Hepatocyte (in vitro differentiated cells): ENCODE measurements at places on chromosomes 2 and 18. TPM values are rescaled to one million over a fixed set of nuclear protein-coding genes. Genes with fewer than 3 reads are reported as not detected.

Gene CXCR1
- not detected in 2 replicates for polyA plus RNA-seq

Gene RBM45
- polyA plus RNA-seq, result 4.3 and 8.3 TPM in 2 replicates

Gene AKAIN1
- polyA plus RNA-seq, result not detected in 2 replicates

Gene C2orf66
- 0.47 TPM in 1 of 2 replicates, not detected in the other for polyA plus RNA-seq

- DNase-seq, result no peak
- no peak overlapping the region for H3K27ac ChIP-seq
- no peaks in the 10 kb centered on the region for H3K27me3 ChIP-seq
- peaks cover 3% of the 10 kb centered on the region for H3K4me1 ChIP-seq
Measured at GRCh38 chr2:43754180-43754579, 19.7 kb upstream of the DYNC2LI1 start.

GRCh38 chr2:109454765-109455394 is 158.9 kb downstream of the SEPTIN10 start:
- no peak for DNase-seq
- no peaks in the 10 kb centered on the region for H3K4me1 ChIP-seq
- no peaks in the 10 kb centered on the region for H3K27me3 ChIP-seq
- H3K36me3 ChIP-seq, result no peaks in the 10 kb centered on the region
- no peak overlapping the region for H3K4me3 ChIP-seq

GRCh38 chr2:150609831-150610582 is 122.5 kb upstream of the RND3 start:
- H3K27ac ChIP-seq, result no peak overlapping the region
- peaks cover 20% of the 10 kb centered on the region for H3K4me1 ChIP-seq
- no peak overlapping the region for H3K4me3 ChIP-seq
- H3K27me3 ChIP-seq, result no peaks in the 10 kb centered on the region
- DNase-seq, result no peak
- no peaks in the 10 kb centered on the region for H3K36me3 ChIP-seq

DNA sequence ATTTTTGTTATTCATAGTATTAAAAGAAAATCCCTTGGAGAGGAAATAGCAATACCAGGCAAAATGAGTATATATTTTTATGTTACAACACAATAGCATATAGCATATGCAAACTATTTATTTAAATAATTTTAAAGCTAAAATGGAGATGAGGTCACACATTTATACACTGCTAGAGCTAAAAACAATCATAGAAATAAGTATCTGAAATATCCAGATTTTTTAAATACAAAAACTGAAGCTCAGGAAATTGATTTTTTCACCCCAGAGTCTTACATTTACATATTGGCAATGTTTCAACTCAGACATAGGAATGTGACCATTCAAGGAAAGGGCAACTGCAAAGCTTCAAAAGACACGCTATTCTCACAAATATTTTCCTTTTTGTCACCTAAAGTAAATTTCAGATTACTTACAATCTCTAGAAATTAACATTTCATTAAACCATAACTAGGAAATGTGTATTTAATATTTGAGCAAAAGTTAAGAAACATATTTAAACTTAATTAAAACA is 8.9 kb downstream of the TFPI start:
- no peak for DNase-seq
- peak overlapping the region; percentile 55 for H3K27ac ChIP-seq
- peaks cover 37% of the 10 kb centered on the region for H3K4me1 ChIP-seq
- no peak overlapping the region for H3K4me3 ChIP-seq
- no peaks in the 10 kb centered on the region for H3K36me3 ChIP-seq

- H3K36me3 ChIP-seq, result no peaks in the 10 kb centered on the region
- no peaks in the 10 kb centered on the region for H3K27me3 ChIP-seq
- no peak overlapping the region for H3K27ac ChIP-seq
- no peak overlapping the region for H3K4me3 ChIP-seq
- H3K4me1 ChIP-seq, result peaks cover 5% of the 10 kb centered on the region
- DNase-seq, result no peak
Measured at GRCh38 chr2:66217039-66217585, 217.8 kb upstream of the MEIS1 start.

DNA sequence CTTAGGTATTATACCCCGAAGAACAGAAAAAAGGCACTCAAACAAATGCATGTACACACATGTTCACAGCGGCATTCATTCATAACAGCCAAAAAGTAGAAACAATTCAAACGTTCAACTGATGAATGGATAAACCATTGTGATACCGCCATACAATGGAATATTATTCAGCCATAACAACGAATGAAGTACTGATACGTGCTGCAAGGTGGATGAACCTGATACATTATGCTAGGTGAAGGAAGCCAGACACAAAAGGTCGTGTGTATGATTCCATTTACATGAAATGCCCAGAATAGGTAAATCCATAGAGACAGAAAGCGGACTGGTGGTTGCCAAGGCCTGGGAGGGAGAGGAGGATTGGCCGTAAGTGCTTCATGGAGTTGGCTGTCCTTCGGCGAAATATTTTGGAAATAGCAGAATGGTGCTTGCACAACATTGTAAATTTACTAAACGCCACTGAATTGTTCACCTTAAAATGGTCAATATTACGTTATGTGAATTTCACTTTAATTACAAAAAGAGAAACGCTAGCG is 750 bp upstream of the RMP24 start:
- H3K4me3 ChIP-seq, result peak overlapping the region; percentile 38
- H3K36me3 ChIP-seq, result peaks cover 6% of the 10 kb centered on the region
- peak overlapping the region; percentile 86 for H3K27ac ChIP-seq
- peaks cover 13% of the 10 kb centered on the region for H3K4me1 ChIP-seq
- peak; percentile 13 for DNase-seq
